ENCODE measurements at places on chromosomes 6 and 20.

- no peak for DNase-seq
These were observed 28.6 kb upstream of the SAMD5 start for GRCh38 chr6:147479857-147480256.

DNA sequence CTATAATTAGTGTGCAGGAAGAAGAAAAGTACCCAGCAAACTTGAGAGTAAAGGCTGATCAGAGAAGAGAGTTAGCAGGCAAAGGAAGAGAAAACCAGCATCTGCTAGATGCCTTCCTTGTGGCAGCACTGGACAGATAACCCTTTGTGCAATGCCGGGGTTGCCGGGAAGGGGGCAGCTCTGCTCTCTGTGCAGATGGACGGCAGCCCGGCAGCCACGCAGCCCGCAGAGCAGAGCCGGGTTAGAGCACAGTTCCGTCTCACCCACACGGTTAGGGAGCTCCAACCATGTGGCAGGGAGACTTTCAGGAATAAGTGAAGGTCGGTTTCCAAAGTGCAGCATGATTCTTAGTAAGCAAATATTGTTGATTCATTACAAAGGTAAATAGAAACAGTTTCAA is 80.0 kb upstream of the RPS6KA2 start:
- DNase-seq: no peak

GRCh38 chr6:33028220-33028849 is 18.9 kb upstream of the HLA-DOA start:
- no peak for DNase-seq

GRCh38 chr6:88367248-88367647 is 201.1 kb upstream of the CNR1 start:
- no peak for DNase-seq

GRCh38 chr6:145784683-145785082 is 29.9 kb downstream of the FBXO30 start:
- DNase-seq: no peak
